Right forelimb (tissue), 1 donor: ENCODE measurements at places on chromosomes 11 and 22.

DNA sequence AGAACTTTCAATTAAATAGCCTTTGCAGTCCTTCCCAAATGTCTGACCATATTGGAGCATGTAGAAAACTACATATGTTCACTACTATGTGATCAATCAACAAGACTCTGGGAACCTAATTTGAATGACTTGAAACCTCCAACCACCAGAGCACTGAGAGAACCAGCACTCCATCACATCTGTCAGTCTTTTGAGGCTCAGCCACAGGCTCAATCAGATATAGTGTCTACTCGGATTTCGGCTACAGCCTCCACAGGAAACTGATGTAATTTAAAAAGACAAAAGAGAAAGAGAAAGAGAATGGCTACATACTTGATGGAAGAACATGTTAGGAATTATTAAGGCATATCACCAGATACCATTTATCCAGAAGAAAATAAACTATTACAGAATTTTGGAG, 859.0 kb downstream of the FAM181B start:
- no peak for DNase-seq

DNA sequence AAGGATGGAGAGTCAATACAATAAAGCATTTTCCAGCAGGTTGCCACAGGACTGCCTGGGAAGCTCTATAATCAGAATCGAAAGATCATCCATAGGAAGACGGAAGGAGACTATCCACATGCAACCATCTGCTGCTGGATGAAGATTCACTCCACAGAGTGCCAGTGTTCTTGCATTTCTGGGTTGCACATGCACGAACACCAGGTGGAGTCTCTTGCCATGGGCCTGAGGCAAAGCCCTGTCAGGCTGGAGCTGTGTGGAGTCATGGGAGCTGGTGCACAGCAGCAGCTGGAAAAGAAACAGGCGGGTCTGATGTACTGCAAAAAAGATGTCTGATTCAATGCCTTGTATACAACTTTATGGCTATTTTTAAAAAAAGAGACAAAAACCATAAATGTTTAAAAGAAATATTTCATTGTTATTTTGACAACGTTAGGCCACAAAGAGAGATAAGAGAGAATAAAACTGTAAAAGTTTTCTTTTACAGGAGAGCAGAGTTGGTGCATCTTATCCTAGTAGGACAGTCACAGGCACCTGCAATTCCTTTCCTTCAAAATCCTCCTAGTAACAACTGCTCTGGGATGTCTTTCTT, 12.9 kb upstream of the FAT3 start:
- DNase-seq: no peak

GRCh38 chr22:41780746-41781505, 19.6 kb upstream of the CCDC134 start:
- peak; percentile 51 for DNase-seq

DNA sequence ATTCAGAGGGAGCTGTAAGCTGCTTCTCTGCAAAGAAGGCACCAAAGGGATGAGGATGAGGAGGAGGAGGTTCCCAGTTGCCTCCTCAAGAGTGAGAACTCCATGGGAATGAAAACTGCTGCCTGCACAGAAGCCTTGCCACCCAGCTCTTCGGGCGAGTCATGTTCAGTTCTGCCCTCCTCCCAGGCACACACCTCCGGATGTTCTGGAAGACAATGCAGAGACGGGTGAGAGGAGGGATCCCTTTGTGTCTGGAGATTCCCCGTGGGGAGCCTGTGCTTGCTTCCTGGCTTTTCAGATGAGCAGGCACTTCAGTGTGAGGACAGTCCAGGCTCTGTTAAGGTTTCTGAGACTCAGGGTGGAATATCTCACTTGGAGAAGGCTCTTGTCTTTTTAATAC, 295.6 kb downstream of the DDX10 start:
- DNase-seq: no peak

GRCh38 chr11:115872416-115872815, 368.2 kb upstream of the CADM1 start:
- DNase-seq: no peak

DNA sequence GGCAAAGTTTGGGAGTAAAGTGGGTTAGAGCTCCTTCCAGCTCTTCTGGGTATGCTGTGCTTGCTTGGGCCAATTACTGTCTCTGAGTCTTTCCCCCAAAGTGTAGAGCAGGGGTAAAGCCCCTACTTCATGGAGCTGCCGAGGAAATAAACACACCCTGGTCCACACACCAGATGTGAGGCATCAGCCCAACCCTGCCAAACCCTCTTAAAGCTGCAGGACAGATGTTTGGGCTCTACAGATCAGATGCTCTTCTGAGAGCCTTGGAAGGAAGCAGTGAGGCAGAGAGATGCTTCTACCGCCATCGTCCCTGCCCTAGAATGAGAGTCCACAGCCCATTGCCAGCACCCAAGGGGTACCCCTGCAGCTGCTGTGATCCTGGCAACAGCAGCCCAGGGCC, 64.7 kb downstream of the ELFN2 start:
- DNase-seq: no peak

DNA sequence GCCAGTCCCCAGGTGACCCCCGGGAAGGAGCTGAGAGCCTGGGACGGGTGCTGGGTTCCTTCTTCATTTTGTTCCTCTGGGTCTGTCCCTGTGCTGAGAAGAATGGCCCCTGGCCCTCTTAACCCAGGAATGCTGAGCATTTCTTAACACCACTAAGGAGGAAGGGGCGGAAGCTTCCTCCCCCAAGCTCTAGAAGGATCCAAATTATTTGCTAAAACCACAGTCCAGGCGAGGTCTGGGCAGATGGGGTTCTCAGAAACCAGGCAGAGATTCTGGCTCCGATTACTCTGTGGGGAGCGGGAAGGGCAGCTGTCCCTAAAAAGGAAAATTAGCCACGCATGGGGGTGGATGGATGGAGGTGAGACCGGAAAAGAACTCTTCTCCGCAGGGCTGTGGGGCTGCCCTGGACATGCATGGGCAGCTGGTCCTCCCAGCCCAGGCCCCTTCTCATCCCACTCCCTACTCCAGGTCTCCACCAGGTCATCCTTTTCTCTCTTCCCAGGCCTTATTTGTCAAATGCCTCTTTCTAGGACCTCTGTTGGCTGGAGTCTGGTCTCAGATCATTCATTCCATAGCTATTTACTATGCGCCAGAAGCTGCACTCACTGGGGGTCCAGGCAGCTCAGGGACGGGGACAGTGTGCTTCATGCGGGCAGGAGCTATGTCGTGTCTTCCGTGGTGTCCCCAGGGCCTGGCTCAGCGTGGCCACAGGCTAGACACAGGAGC, 45.0 kb upstream of the MYH9 start:
- DNase-seq: no peak

DNA sequence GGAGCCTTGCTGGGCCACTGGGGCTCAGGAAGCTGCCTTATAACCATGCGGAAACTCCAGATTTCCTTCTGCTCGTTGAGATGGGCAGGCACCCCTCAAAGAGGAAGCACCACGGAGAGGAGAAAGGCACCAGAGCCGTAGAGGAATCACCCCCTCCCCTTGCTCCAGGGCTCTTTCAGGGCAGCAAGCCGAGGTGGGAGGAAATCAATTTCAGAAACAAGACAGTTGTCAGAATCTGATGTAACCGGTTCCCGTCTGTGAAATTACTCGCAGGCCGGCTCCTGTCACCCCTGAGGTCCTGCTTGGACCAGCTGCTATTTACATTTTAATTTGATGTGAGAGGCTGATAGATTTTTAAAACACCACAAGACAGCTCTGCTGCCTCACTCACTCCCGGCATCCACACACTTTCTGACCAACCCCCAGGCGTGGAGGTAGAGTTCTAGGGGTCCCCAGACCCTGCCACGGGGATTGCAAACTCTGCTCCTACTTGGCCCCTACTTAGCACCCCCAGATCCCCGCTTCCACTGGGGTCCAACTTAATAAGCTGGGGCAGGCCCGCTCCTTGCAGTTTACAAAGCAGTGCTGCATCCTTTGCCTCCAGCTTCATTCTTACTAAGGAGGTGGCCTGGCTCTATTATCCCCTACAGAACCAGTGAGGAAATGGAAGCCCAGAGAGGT, 162.5 kb downstream of the CEP164 start:
- DNase-seq: no peak

DNA sequence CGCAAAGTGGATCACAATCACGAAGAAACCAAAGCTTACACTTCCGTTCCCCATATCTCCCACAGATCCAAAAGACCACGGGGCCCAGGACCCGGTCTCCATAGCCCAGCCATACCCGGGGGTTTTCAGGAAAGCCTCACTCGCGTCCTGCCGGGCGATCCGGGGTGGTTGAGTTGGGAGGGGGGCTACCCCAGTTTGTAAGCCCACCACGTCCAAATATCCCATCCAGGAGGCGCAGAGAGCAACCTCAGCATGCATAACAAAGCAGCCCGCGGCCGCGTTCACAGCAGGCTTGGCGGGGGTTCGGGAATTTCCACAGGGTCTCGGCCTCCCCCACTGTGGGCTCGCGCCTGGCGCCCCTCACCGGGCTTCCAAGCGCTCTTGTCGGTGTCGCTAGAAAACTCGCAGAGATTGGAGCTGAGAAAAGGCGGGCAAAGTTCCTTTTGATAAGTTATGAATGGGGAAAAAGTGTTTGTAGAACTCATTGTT, 9.5 kb downstream of the SDF2L1 start:
- no peak for DNase-seq

DNA sequence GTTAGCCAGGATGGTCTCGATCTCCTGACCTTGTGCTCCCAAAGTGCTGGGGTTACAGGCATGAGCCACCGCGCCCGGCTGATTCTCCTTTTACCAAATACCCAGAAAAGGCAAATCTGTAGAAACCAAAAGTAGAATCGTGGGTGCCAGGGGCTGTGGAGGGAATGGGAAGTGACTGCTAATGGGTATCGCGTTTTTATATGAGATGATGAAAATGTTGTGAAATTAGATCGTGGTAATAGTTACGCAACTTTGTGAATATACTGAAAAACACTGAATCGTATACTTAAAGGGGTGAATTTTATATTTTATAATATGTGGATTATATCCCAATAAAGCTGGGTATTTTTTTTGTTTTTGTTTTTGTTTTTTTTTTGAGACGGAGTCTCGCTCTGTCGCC, 48.2 kb upstream of the CREB3L1 start:
- no peak for DNase-seq

- no peak for DNase-seq
Measured at GRCh38 chr11:13118194-13118593, 109.1 kb downstream of the RASSF10 start.

DNA sequence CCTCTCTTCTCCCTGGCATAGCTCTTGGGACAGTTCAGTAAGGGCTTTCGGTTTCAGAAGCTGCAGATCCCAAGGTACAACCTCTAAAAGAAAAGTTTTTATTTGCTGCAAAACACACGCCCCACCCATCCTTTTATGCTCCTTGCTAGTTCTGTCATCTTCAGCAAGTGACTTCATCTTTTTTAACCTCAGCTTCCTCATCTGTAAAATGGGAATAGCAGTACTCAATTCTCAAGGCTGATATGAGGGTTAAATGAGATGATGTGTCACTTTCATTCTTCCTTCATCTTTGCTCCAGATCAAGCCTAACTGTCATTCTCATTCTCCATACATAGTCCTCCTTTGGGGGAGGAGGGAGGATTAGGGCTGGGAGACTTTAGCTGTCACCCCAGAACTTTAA, 90.0 kb upstream of the ALX4 start:
- no peak for DNase-seq

DNA sequence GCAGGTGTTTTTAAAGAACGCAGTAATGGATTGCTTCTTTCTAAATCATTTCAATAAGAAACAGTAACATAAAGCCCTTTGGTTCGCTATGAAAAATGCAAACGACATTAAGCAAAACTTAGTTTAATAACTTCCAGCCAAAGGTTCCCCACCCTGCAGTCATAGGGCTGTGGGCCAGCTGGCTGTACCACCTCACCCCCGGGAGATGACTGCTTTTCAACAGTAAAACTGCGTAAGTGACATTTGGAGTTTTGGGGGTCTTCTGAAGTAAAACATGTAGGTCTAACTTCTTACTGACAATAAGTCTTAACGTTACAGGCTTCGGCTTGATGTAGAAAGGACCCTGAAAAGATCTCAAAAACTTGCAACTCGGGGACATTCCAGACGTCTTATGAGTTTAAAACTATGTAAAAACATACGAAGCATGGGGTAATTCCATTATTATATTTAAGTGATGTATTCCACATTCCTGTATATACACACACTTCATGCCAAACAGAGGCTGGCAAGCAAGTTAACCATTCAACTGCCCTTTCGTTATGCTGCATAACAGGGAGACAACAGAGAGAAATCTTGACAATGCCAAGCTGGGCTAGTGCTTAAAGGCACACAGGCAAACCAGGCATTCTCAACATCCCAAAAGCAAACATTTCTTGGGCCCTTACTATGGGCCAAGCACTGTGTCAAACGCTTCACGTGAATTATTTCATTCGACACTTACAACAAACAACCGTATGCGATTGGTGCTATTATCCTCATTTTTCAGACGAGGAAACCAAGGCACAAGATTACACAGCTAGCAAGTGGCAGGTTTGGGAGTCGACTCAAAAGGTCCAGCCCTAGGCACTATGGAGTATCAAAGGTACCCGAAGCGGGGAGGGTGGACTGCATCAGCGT, 1.2 kb downstream of the MRTFA start:
- peak; percentile 66 for DNase-seq

- DNase-seq: no peak
Measured at GRCh38 chr22:48807155-48807554, 1020.5 kb downstream of the BRD1 start.

DNA sequence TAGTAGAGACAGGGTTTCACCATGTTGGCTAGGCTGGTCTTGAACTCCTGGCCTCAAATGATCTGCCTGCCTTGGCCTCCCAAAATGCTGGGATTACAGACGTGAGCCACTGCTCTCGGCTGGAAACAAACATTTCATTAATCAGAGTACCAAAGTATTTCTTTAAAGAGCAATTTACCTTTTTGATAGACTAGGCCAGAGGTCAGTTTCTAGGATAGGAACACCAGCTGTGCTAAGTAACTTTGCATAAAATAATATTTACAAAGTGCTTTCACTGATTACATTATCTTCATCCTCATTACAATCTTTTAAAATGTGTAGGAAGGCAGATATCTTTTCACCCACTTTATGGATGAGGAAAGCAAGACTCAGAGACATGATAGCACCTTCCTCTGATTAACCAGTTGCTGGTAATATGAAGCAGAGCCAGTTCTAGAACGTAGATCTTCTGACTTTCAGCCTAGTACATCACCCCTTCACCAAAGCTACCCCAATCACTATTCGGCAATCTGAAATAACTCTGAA, 355.2 kb downstream of the SOX6 start:
- no peak for DNase-seq

DNA sequence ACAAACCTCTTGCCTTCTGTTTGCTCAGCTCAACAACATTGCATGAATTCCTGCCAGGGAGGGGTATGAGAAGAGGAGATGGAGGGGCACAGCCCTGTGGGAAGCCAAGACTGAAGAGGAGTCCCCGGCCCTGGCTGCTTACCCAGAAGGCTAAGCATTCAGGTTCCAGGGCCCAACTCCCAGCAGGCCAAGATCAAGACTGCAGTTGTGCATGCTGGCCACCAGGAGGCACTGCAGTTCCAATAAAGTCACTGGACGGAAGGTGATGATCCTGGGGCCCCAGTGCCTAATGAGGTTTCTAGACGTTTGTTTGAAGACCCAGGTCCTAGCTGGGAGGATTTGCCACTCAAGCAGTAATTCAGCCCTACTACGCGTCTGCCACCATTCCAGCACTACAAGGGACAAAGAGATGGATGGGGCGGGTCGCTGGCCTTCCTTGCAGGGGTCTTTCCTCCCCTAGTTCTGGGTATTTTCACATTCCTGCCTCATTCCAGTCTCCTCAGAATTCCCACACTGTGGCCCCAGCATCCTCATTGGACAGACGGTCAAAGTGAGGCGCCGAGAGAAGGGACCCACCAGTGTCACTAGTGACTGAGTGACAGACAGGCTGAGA, 23.6 kb downstream of the ALX4 start:
- DNase-seq: peak; percentile 64

GRCh38 chr11:13782390-13783075, 114.1 kb downstream of the FAR1 start:
- DNase-seq: peak; percentile 46

GRCh38 chr22:27865496-27865895, 53.6 kb downstream of the PITPNB start:
- DNase-seq: no peak
